ENCODE measurements at places on chromosomes 1 and 21. TPM values are rescaled to one million over a fixed set of nuclear protein-coding genes. Genes with fewer than 3 reads are reported as not detected.

GRCh38 chr1:34379911-34380310 lies 203.2 kb downstream of the C1orf94 start:
- H3K4me1 ChIP-seq = no peaks in the 10 kb centered on the region
- H3K27ac ChIP-seq = no peak overlapping the region
- no peaks in the 10 kb centered on the region for H3K36me3 ChIP-seq
- peaks cover 3% of the 10 kb centered on the region for H3K27me3 ChIP-seq
- no peak overlapping the region for H3K4me3 ChIP-seq

DNA sequence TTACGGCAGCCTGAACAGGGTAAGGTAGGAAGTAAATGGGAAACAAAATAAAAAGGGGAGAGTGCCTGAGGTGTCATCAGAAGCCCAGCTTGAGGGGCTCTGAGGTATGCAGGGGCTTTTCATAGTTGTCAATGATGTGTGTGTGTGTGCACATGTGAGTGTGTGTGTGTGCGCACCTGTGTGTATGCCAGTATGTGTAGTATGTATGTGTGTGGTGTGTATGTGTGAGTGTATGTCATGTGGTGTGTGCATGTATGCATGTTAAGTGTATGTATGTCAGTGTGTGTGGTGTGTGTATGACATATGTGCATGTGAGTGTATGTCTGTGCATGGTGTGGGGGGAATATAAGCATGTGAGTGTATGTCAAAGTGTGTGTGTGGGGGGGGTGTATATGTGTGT lies 184.1 kb downstream of the DSCAM start:
- no peak overlapping the region for H3K27ac ChIP-seq
- no peaks in the 10 kb centered on the region for H3K4me1 ChIP-seq
- no peaks in the 10 kb centered on the region for H3K36me3 ChIP-seq
- no peaks in the 10 kb centered on the region for H3K27me3 ChIP-seq

The IFNAR1 gene
- 26.8 TPM for total RNA-seq

DNA sequence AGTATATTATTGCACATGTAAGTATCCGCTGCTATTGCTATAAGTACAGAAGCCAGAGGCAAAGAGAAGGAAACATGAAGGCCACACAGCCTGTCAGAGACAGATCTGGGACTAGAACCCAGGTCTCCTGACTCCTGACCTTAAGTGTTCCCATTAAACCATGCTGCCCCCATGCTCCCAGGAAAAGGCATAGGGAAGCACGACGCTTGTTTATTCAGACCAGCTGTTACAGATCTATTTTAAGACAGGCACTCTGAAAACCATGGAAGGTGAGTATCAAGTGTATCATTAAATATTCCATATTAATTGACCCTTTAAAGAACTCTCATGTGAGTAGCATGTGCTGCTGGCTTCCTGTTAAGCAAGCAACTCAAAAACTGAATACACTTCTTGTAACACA lies 11.4 kb downstream of the VAV3 start:
- H3K36me3 ChIP-seq = no peaks in the 10 kb centered on the region
- no peak overlapping the region for H3K27ac ChIP-seq
- no peak for DNase-seq
- H3K27me3 ChIP-seq = peaks cover 5% of the 10 kb centered on the region

DNA sequence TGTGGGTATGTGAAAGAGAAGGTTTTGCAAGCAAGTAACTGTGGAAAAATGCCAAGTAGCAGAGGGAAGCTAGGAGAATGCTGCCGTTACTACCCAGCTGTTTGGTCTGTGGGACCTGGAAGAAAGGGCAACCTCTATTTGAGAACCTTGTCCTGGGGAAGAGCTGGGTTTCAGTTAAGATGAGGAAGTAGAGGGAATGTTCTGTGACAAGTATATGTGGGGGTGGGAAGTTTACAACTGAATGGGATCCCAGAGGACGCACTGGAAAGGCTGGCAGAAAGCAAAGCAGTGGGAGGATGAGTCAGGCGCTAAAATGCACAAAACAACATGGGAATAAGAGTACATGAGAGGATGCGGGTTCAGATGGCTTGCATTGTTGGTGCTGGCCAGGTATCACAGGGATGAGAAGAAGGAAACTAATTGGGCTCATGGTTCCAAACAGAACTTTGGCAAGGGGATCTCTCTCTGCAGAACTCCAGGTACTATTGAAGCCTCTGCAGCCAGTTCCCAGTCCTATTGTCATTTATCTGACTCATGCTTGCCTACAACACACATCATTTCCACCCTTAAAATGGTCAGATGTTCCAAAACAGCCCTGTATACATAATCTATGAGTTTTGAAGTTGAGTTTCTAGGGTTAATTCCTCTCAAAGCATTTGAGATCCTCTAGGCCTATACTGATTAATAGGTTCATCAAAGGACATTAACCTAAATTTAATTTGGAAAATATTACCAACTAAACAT lies 88.5 kb upstream of the VAV3 start:
- no peak for DNase-seq
- no peak overlapping the region for H3K4me3 ChIP-seq
- no peaks in the 10 kb centered on the region for H3K36me3 ChIP-seq
- H3K27ac ChIP-seq = no peak overlapping the region

The NEXN gene
- total RNA-seq = 0.60 TPM

GRCh38 chr1:226708967-226709396 lies 30.1 kb downstream of the ITPKB start:
- H3K27ac ChIP-seq = peak overlapping the region; percentile 84
- no peak for DNase-seq
- H3K27me3 ChIP-seq = no peaks in the 10 kb centered on the region

- H3K27me3 ChIP-seq = no peaks in the 10 kb centered on the region
- no peak overlapping the region for H3K27ac ChIP-seq
- peaks cover 16% of the 10 kb centered on the region for H3K4me1 ChIP-seq
- no peak for DNase-seq
- H3K4me3 ChIP-seq = no peak overlapping the region
Measured at GRCh38 chr1:20964540-20965484, 177.7 kb upstream of the HP1BP3 start.

The PLPP3 gene
- not detected for total RNA-seq

DNA sequence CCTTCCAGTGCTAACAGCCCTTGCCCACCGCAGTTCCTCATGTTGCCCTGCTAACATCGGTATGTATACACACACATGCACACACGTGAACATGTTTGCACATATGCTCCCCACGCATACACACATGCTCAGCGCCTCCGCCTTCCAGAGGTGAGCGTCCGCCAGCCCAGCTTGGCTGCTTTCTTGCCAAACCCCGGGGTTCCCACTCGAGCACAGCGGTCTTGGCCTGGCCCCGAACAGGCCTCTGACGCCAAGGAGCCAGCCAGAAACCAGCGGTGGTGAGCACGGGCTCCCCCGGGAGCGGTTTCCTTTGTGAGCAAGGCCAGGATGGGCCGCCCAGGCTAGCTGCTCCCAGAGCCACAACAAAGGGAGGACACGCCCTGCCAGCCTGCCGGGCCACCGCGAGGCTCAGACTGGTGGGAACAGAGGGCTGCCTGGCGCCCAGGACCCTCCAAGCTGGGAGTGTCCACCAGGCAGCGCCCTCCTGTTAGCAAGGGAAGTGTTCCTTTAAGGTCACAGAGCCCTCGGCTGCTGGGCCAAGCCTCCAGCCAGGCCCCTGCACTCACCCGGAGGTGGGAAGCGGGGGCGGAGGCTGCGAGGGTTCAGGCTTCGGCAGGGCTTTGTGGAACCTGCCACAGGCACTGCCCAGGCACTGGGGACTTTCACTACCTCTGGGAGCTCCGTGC lies 65.4 kb downstream of the ALPL start:
- no peak overlapping the region for H3K4me3 ChIP-seq
- H3K4me1 ChIP-seq = no peaks in the 10 kb centered on the region
- DNase-seq = no peak
- no peaks in the 10 kb centered on the region for H3K36me3 ChIP-seq

- no peak for DNase-seq
- H3K4me1 ChIP-seq = peaks cover 58% of the 10 kb centered on the region
Measured at GRCh38 chr1:151992303-151993083, 1.2 kb downstream of the S100A10 start.

The MCOLN3 gene
- total RNA-seq = 0.68 TPM

GRCh38 chr1:56183151-56183550 lies 396.2 kb downstream of the PLPP3 start:
- no peak overlapping the region for H3K27ac ChIP-seq
- H3K36me3 ChIP-seq = no peaks in the 10 kb centered on the region
- no peak for DNase-seq
- no peak overlapping the region for H3K4me3 ChIP-seq

GRCh38 chr1:191963781-191964455 lies 194.3 kb upstream of the RGS18 start:
- H3K27ac ChIP-seq = no peak overlapping the region
- DNase-seq = no peak
- H3K27me3 ChIP-seq = no peaks in the 10 kb centered on the region
- H3K4me1 ChIP-seq = no peaks in the 10 kb centered on the region
- no peaks in the 10 kb centered on the region for H3K36me3 ChIP-seq

The FAAH gene
- total RNA-seq = 2.4 TPM

GRCh38 chr1:244854865-244855578 lies 9.3 kb downstream of the HNRNPU start:
- DNase-seq = no peak
- peaks cover 69% of the 10 kb centered on the region for H3K4me1 ChIP-seq
- H3K27me3 ChIP-seq = no peaks in the 10 kb centered on the region
- peak overlapping the region; percentile 63 for H3K4me3 ChIP-seq
- peaks cover 94% of the 10 kb centered on the region for H3K36me3 ChIP-seq

The FCRLA gene
- total RNA-seq = not detected

DNA sequence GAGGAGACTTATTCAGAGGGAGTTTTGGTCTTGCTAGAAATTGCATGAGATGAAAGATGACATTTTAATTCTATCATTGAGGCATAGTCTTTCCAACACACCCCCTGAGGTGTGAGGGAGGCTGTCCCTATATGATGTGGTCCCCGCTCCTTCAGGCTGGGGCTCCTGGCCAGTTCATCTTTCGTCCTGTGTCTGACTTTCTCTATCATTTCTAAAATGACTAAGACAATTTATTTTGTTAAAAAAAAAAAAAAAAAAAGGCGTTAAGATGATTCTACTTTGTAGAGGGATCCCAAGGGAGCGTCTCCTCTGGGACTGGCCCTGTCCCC lies 50.5 kb downstream of the PRKCZ start:
- no peak overlapping the region for H3K27ac ChIP-seq
- no peaks in the 10 kb centered on the region for H3K27me3 ChIP-seq
- H3K4me3 ChIP-seq = no peak overlapping the region
- no peaks in the 10 kb centered on the region for H3K4me1 ChIP-seq
- no peak for DNase-seq

GRCh38 chr1:27356277-27356618 lies 10.5 kb downstream of the MAP3K6 start:
- H3K27ac ChIP-seq = no peak overlapping the region
- H3K4me1 ChIP-seq = peaks cover 27% of the 10 kb centered on the region
- H3K27me3 ChIP-seq = no peaks in the 10 kb centered on the region
- H3K36me3 ChIP-seq = peaks cover 20% of the 10 kb centered on the region
- H3K4me3 ChIP-seq = no peak overlapping the region

- no peak for DNase-seq
- peaks cover 8% of the 10 kb centered on the region for H3K27me3 ChIP-seq
- H3K36me3 ChIP-seq = no peaks in the 10 kb centered on the region
- H3K4me1 ChIP-seq = no peaks in the 10 kb centered on the region
- H3K4me3 ChIP-seq = no peak overlapping the region
Measured at GRCh38 chr1:225559326-225559725, 93.6 kb downstream of the ENAH start.

The LCE2A gene
- total RNA-seq = not detected

DNA sequence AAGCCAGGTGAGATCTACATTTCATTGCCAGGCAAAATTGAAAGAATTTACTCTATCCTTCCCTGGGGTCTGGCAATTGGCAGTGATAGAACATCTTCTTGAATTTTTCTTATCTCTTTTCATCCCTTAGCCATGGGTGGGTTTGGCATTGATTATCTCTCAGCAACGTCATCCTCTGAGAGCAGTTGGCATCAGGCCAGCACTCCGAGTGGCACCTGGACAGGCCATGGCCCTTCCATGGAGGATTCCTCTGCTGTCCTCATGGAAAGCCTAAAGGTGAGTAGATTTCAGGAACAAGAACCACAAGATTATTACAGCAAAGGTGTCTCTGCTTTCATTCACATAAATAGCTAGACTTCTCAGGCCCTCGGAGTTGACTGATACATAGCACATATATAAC lies 39.3 kb downstream of the NCF2 start:
- peaks cover 81% of the 10 kb centered on the region for H3K36me3 ChIP-seq
- peaks cover 5% of the 10 kb centered on the region for H3K4me1 ChIP-seq
- H3K4me3 ChIP-seq = no peak overlapping the region
- no peaks in the 10 kb centered on the region for H3K27me3 ChIP-seq
- peak overlapping the region; percentile 34 for H3K27ac ChIP-seq
- DNase-seq = no peak

GRCh38 chr21:35838987-35839763 lies 221.2 kb downstream of the SETD4 start:
- H3K36me3 ChIP-seq = no peaks in the 10 kb centered on the region
- H3K27ac ChIP-seq = no peak overlapping the region
- no peak for DNase-seq
- peaks cover 8% of the 10 kb centered on the region for H3K27me3 ChIP-seq

The MPL gene
- total RNA-seq = not detected

GRCh38 chr1:29852248-29852647 lies 615.9 kb downstream of the PTPRU start:
- H3K4me3 ChIP-seq = no peak overlapping the region
- no peaks in the 10 kb centered on the region for H3K4me1 ChIP-seq
- DNase-seq = no peak
- no peak overlapping the region for H3K27ac ChIP-seq
- no peaks in the 10 kb centered on the region for H3K36me3 ChIP-seq

All from activated T-helper 2 cell treated with anti-CD3 and anti-CD28 coated beads, Interferon-gamma antibody, Interleukin-2, Interleukin-4, amounts not matched to agents 10 μg/mL and 5 μg/mL and 100 μg/mL, durations not matched to agents 14 hours and 24 hours and 36 hours (primary cell).